ENCODE measurements at places on chromosomes 5 and 9.
A peak's percentile ranks its signal among the peaks of the same experiment; 100 is the strongest.

DNA sequence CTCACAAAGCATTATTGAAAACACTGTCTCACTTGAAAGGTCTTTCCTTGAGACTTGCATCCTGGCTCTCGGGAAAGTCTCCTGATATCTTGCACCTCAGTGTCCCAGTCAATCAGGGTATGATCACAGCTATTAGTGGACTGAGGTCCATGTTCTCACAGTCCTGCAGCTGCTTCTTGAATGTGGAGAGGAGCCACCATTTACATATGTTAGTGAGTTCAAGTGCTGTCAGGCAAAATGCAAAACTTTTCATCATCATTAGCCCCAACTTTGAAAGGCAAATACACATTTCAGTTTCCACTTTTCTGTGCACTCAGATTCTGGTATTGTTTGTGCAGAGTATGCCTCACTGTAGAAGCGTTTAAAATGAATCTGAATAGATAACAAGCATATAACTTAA is 111.6 kb downstream of the SNX18 start:
- no peak for DNase-seq

DNA sequence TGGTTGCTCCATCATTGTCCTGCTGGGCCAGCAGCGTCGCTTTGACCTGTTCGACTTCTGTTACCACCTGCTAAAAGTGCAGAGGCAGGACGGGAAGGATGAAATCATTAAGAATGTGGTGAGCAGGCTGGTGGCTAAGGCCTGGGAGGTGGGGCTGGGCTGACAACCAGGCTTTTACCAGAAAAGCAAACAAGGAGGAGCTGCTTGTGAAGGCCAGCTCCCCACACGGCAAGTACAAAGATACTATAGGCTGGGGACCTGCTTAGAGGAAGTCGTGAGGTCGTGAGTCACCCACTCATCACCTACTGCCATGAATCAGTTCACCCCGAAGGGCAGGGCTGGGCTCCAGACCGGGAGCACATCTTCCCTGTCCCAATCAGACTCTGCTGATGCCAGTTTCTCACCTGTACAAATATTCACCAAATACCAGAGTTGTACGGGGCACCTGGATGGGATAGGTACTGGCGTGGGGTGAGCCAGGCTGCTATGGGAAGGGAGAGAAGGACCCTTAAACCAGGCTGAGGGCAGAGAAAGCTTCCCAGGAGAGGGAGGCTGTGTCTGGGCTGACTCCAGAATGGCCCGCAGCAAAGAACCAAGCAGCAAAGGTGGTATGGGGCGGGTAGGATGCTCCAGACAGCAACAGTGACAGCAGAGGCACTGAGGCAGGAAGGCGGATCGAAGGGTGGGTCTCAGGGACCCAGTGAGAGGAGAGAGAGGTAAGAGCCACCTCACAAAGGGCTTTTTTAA is 69.3 kb upstream of the NIPAL4 start:
- no peak for DNase-seq

DNA sequence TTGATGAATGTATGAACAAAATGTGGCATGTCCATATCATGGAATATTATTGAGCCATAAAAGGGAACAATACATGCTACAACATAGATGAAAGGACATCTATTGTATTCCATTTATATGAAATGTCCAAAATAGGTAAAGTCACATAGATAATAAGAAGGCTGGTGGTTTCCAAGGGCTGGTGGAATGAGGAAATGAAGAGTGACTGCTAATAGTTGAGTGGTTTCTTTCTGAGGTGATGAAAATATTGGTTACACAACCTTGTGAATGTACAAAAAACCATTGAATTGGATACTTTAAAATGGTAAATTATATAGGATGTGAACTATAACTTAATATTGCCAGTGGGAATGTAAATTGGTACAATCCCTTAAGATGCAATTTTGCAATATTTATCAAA is 5.2 kb downstream of the ARSB start:
- no peak for DNase-seq

DNA sequence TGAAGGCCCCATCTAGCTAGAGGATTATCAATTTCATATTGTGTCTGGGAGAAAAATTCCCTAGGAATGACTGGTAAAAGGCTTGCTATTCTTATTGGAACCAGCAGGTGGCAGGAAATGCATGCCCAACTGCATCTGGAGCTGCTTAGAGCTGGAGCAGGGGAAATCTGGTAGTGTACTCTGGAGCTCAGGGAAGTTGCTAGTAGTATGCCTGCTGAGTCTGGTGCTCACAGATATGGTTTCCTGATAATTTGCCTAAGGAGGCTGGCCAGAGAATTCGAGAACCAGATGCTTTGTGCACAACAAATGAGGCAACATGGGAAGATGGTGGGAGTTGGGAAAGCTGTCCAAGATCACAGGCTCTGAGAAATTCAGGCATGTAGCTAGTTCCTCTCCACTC is 53.7 kb downstream of the G3BP1 start:
- DNase-seq, result peak; percentile 56

DNA sequence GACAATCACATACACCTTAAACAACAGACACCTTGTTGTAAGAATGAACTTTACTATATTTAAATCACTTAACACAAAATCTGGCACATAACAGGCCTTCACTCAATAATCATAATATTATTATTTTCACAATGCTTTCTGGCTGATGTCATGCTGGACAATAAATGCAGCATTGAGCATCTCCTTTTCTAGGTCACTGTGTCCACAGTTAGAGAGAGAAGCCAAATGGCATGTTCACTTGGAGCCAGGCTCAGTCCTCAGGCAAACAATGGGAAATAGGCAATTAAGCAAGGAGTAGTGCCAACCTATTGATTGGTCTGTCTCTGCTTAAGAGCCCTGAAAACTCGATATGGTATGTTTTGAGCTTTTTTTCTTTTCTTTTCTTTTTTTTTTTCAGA is 50.6 kb upstream of the KLF4 start:
- DNase-seq, result no peak

GRCh38 chr5:12384005-12384404 is 479.8 kb upstream of the CTNND2 start:
- DNase-seq, result no peak

DNA sequence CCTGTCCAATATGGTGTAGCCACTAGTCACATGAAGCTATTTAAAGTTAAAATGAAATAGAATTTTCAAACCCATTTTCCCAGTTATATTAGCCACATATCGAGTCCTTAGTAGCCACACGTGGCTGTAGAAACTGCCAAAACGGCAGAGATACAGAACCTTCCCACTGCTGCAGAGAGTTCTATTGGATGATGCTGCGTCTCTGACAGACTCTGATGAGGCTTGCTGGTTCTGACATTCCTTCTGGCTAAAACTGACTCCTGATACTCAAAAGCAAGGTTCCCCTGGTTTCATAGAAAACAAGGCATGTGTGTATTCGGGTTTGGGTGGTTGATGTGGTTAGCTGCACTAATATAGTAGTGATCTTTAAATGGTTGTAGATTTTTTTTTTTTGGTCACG is 91.5 kb downstream of the TLE4 start:
- DNase-seq, result no peak

- no peak for DNase-seq
Measured at GRCh38 chr9:112380825-112381221, 915 bp downstream of the HSDL2 start.

- no peak for DNase-seq
Measured at GRCh38 chr5:113209498-113209897, 225.3 kb downstream of the TSSK1B start.

- DNase-seq, result no peak
Measured at GRCh38 chr9:127558581-127559246, 53.4 kb upstream of the STXBP1 start.

- DNase-seq, result no peak
Measured at GRCh38 chr5:40405230-40405629, 274.5 kb upstream of the PTGER4 start.

DNA sequence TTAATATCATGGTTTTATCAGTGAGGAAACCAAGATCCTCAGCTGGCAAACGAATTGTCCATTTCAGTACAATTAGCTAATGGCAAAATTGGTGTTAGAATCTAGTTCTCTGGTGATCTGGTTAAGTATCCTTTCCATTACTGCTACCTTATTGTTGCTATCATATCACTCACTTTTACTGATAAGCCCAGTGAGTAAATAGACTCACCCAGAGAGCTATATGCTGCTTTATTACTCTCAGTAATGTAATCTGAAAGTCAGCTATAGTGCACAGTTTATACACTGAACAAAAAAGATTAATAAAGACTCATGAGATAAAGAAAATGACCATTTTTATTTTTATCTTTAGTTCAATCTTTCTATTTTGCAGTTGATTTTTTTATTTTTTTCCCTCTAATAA is 95.0 kb downstream of the DMAC1 start:
- no peak for DNase-seq

DNA sequence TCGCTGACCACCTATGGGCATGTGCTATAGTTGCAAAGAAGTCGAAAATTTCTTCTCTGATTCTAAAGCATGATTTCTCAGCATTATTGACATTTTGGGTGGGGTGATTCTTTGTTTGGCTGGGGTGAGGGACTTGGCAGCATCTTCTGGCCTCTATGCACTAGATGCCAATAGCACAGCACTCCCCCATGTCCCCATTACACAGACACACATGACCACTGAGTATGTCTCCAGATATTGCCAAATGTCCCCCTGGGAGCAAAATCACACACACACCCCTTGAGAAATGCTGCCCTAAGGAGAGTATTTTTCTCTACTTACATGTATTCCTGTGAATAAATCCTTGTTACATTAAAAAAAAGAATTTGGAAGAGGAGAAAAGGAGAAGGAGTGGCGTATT is 89.1 kb downstream of the PDZD2 start:
- no peak for DNase-seq

DNA sequence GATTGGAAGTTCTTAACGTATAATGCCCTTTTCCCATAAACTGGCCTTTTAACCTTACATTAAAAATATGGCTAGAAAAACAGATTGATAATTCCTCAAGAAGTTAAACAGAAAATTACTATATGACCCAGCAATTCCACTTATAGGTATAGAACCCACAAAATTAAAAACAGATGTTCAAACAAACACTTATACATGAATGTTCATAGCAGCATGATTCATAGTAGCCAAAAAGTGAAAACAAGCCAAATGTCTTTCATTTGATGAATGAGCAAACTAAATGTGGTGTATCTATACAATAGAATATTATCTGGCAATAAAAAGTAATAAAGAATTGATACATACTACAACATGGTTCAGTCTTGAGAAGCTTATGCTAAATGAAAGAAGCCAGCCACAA is 35.5 kb downstream of the POU5F2 start:
- no peak for DNase-seq

DNA sequence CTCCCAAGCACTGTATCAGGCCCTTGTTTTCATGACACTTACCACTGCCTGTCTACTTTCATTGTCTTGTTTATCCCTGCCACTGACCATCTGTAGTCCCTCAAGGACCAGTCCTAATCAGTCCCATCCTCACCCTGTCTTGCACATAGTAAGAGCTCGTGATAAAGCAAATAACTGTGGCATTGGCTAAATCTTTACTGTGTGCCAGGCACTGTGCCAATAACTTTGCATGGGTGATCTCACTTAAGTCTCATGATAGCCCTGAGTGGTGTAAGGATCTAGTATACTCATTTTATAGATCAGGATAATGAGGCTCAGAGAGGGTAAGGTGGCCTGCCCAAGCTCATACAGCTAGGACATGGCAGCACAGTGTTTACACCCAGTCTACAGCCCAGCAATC is 5.6 kb downstream of the CDX1 start:
- DNase-seq, result no peak

DNA sequence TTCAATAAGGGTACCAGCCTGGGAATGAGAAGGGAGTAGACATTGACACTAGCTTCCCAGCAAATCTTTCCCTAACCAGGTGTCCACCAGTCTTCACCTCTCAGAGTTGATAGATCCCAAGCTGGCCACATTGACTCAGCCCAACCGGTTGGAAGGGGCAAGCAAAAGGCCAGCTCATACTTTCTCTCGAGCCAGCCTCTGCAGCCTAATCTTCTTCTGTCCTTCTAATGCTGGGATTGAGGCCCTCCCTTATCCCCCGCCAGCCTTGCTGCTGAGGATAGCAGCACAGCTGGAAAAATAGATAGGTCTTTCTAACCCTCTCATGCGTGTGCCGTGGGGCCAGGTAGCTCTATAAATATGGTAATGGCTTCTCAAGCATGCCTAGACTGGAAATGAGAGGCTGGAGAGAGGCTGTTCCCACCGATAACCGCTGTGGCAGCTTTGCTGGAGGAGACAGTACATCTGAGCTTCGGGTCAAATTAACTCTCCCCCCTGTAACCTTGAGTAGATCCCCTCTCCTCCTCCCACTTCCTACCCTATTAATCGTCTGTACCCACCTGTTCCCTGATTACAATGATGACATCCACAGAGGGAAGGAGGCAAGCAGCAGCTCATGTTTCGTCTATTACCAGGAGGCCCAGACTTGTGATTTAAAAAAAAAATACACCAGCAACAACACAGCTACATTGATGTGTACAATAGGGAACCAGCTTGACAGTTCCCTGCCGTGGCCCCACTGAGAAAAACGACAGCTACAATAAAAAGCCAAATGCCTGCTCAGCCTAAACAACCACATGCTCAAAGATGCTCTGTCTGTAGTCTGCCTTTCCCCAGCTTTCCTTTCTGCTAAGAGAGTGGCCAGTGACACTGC is 219.9 kb upstream of the BRINP1 start:
- no peak for DNase-seq

DNA sequence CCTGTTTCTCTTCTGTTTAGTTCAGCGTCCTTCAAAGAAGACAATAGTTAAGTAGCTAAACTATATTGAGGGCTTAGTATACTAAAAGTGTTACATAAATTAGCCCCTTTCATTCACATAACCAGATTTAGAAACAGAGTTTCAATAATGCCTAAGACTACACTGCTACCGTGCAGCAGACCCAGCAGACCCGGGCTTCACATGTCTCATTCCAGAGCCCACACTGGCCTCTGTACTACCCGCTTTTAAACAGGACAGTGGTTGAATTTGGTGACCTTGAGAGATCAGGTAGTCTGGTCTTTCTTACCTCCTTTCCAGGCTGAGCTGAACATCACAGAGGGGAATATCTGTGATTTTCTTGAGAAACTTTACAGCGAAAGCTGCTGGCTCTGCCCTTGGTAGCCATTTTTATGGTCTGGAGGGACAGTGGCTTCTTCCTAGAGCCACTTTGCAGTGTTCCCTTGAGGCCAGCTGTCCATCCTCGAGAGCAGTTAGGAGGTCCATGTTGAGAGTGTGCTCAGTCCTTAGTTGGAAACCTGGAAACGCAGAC is 56.5 kb downstream of the SLC22A5 start:
- DNase-seq, result no peak

DNA sequence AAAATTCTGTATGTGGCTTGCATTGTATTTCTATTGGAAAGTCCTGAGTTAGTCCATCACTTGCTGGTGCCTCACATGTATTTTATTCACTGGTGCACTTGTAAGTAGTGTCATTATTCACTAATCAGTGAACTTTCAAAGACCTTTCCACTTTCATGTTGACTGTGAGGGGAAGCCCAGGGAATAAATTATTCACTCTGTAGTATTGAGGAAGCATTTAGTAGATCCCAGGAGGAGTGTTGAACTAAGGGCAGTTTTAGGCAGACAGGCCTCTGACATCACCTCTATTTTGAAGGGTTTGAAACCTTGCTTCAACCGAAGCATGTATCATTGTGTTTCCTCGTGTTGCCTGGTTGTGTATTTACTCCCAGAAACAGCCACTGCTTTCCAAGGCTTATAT is 705.4 kb upstream of the RIOK2 start:
- DNase-seq, result no peak

Measured in progenitor cell of endocrine pancreas (in vitro differentiated cells).